Substantia nigra (tissue), 51 donors: ENCODE measurements at places on chromosomes 6 and 20.

GRCh38 chr6:83417880-83418663 is 12.8 kb downstream of the ME1 start:
- DNase-seq = no peak

DNA sequence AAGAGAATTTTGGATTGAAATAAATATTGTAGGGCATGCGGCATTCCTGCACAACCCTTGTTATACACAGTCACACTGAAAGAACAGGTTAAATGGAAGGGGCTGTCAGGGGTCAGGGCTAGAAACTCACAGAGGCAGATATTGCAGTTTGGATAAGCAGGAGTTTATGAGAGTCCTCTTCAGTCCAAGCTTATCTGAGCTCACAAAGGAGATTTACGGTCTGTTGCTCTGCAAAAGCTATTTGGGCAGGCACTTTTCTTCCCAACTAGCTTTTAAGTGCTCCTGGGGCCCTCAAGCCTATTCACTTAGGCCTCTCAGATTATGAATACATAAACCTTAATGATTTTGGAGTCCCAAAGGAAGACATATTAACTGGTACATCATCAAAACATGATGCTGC is 156.2 kb downstream of the SOX4 start:
- DNase-seq = no peak

DNA sequence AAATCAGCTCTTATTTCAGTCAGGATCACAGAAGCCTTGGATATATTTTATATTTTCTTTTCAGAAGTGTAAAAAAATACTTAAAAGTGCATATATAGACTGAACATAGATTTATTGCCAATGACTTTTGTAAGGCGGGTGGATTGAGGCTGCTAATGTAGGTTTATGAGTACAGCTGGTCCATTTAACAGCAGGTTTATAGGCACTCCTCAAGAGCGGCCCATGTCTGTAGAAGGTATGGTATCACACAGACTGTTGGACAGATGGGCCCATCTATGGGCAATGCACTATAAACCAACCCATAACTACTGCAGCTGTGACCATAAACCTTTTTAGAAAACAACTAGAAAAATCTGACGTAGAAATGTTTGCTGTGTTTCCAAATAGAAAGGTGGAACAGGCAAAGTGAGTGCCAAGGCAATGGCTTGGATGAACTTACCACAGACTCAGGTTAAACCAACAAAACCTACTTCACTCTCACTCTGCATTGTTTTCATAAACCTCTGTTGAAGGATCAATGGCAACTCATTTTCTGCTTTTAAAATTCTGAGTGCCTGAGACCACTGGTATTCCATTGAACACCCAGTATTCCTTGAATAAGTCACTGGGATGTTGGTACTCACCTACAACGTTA is 170.6 kb upstream of the EYA4 start:
- no peak for DNase-seq

GRCh38 chr6:27777614-27778355 is 134.4 kb downstream of the OR2B2 start:
- DNase-seq = no peak

DNA sequence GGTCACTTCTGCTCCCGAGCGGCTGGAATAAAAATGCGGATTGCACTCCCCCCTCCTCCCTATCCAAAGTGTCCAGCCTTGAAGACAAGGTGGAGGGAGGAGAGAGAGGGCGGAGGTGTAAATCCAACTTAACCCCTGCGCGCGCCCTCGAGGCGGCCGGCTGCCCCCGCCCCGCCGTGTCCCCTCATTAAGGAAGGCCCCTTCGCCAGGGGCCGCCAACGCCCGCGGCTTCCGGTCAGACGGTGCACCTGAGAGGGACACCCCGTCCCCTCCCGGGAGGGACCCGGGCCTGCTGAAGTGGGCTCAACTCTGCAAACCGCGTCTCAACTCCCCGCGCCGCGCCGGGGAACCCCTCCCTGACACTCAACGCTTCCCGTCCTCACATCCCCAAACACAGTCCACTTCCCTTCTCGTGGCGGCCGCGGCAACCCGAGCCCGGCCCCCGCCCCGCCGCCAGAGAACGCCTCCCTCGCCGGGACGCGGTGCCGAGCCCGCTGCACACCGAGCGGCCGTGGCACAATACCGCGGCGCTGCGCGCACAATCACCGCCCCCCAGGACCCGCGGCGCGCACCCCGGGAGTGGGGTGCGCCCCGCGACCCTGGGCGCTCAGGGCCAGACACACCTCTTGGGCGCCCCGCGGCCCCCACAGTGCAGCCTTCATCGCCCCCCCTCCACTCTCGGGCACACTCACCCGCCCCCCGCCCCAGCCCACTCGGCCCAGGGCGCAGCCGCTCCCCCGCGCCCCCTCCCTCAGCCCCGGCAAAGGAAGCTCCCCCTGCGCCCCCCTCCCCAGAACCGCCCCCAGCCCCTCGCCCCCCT is 102.5 kb downstream of the NOL4L start:
- DNase-seq = no peak
